Activated naive CD8-positive, alpha-beta T cell treated with anti-CD3 and anti-CD28 coated beads for 36 hours (primary cell): ENCODE measurements at places on chromosomes 3 and 15. TPM values are rescaled to one million over a fixed set of nuclear protein-coding genes. Genes with fewer than 3 reads are reported as not detected.
A peak's percentile ranks its signal among the peaks of the same experiment; 100 is the strongest.

The WNT5A gene
- total RNA-seq = not detected

The AAGAB gene
- 50.6 TPM for total RNA-seq

The GPR27 gene
- total RNA-seq = 0.91 TPM

The SUSD5 gene
- total RNA-seq = not detected

The CTXN2 gene
- total RNA-seq = not detected

The MEGF11 gene
- total RNA-seq = not detected

The CHDH gene
- 0.08 TPM for total RNA-seq

DNA sequence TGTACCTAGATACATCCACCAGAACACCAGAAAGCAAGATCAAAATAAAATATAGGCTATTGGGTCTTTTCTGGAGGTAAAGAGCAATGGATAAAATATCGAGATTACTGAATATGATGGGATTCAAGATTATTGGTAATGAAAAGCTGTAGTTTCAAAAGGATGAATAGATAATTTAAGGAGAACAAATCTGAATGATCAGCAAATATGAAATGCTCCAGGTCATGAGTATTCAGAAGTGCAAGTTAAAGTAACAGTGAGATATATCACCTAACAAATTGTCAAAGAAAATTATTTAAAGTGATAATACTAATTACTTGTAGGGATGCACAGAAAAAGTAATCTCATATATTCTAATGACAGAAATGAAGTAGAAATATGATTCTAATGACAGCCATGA is 409.6 kb upstream of the MDFIC2 start:
- no peak for DNase-seq
- H3K27me3 ChIP-seq = peaks cover 14% of the 10 kb centered on the region
- H3K27ac ChIP-seq = no peak overlapping the region
- no peaks in the 10 kb centered on the region for H3K4me1 ChIP-seq
- no peak overlapping the region for H3K4me3 ChIP-seq

GRCh38 chr3:59235634-59236012 is 185.8 kb upstream of the CFAP20DC start:
- H3K4me1 ChIP-seq = peaks cover 11% of the 10 kb centered on the region
- H3K36me3 ChIP-seq = peaks cover 6% of the 10 kb centered on the region
- no peaks in the 10 kb centered on the region for H3K27me3 ChIP-seq
- no peak overlapping the region for H3K4me3 ChIP-seq

DNA sequence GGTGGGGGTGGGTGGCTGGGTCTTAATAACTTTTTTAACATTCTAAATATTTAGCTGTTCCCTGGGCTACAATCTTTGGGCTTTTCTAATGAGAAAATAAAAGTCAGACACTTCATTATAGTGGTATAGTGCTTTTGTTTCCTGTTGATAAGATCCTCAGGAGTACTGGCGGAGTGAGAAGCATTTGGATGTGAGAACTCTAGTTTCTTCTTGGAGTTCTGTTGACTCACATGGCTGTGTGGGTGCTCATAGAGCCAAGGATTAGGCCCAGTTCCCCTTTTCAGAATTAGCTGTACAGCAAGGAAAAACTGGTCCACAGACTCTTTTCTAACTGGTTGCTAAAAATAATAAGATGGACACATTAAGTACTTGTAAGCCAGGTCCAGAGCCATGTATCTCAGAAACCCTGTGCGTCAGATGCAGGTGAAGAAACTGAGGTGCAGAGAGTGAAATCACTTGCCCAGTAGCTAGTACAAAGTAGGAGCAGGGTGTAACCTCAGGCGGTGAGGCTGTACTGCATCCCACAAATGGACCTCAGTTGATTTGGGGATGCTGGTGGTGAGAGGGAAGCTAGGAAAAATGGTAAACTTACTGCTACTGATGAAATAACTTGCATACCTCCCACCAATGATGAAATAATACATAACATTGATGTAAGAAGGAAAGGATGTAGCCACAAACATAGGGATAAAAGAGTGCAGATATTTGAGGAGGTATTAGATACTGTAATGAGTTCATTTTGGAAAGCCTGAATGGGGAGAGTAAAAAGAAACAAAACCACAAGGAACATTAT is 2.3 kb downstream of the ITPR1 start:
- peaks cover 39% of the 10 kb centered on the region for H3K4me1 ChIP-seq
- H3K27ac ChIP-seq = peak overlapping the region; percentile 91
- peaks cover 26% of the 10 kb centered on the region for H3K36me3 ChIP-seq
- H3K4me3 ChIP-seq = peak overlapping the region; percentile 95
- no peak for DNase-seq
- peaks cover 5% of the 10 kb centered on the region for H3K27me3 ChIP-seq

DNA sequence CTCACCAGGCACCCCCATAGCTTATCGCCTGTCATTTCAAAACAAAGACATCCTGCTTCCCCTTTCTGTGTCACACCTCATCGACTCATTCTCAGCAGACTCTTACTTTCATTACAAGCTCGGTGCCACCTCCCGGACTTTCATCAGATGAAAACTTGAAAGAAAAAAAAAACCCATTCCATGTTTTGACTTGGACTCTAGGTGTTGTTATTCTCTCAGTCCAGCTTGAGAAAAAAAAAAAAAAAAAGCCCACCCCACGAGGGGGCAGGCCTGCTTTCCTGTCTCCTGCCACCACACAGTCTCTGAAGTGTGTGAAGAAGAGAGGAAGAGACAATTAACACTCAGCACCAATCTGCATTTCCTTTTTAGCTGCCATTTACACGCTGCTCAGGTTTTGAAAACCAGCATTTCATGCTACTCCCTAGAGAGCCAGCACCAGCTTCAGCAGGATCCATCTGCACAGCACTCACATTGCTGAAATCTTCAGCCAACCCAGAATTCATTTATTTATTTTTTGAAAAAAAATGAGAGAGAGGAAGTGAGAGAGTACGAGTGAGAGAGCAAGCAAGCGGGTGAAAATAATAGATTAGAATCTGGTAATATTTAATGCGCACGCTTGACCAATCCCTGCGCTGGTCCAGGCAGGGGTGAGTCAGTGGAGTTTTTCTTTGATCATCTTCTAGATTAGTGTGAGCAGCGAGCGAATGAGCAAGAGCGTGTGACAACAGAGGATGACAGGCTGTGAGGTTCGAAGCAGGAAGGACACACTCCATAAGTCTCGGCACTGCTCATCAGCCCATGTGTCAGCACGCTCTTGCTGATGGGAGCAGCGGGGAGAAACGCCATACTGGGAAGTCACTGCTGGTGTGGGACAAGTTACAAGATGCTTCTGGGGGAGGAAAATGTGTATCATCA is 23.5 kb downstream of the ZNF80 start:
- no peak overlapping the region for H3K4me3 ChIP-seq
- DNase-seq = peak; percentile 79
- H3K36me3 ChIP-seq = peaks cover 3% of the 10 kb centered on the region
- H3K27ac ChIP-seq = no peak overlapping the region
- peaks cover 25% of the 10 kb centered on the region for H3K4me1 ChIP-seq

GRCh38 chr15:88738796-88739195 is 64.4 kb upstream of the ACAN start:
- DNase-seq = no peak
- H3K4me3 ChIP-seq = no peak overlapping the region
- peaks cover 39% of the 10 kb centered on the region for H3K27me3 ChIP-seq
- H3K27ac ChIP-seq = no peak overlapping the region
- H3K36me3 ChIP-seq = no peaks in the 10 kb centered on the region

DNA sequence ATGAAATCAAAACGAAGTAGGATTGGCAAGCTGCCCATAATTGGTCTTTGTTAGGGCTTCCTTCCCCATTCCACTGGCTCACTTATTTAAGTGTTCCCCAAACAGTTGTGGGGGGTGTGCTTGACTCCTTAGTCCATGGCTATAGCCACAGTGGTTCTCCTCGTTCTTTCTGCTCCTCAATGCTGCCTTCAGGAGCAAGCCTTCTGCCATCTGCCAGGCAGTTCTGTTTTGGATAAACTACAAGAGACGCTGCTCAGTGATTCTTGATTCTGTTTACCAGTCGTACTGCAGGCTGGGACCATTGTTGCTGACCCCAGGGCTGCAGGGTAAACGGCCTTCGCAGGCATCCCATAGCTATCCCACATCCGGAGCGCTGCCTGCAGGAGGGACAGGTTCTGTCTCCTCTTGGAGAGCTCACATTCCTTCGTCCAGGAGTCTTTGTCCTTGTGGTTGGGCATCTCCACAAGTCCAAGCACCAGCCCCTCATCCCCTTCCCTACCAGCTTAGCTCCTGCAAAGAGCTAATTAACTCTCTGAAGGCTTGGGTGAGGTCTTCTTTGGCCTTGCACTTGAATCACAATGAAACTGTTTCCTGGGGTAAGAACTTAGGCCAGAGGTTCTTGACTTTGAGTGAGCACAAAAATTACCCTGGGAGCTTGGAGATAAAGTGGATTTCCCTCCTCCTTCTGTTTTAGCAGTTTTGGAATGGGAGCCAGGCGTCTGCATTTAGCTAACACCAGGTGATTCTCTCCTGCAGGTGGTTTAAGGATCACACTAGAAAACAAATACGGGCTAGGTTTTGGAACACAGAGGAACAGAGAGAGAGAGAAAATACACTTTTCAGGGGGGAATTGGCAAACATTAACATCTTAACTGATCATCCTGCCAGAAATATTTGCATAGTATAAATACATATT is 114.9 kb downstream of the SV2B start:
- no peaks in the 10 kb centered on the region for H3K4me1 ChIP-seq
- no peak for DNase-seq
- no peak overlapping the region for H3K27ac ChIP-seq
- H3K4me3 ChIP-seq = no peak overlapping the region

GRCh38 chr3:25281041-25281731 is 146.9 kb upstream of the RARB start:
- no peak for DNase-seq
- no peaks in the 10 kb centered on the region for H3K4me1 ChIP-seq
- H3K4me3 ChIP-seq = no peak overlapping the region

- DNase-seq = no peak
- H3K4me3 ChIP-seq = no peak overlapping the region
- no peaks in the 10 kb centered on the region for H3K36me3 ChIP-seq
- no peaks in the 10 kb centered on the region for H3K4me1 ChIP-seq
- H3K27ac ChIP-seq = no peak overlapping the region
- H3K27me3 ChIP-seq = no peaks in the 10 kb centered on the region
Observed at GRCh38 chr15:36080759-36081158, 498.7 kb upstream of the CDIN1 start.

DNA sequence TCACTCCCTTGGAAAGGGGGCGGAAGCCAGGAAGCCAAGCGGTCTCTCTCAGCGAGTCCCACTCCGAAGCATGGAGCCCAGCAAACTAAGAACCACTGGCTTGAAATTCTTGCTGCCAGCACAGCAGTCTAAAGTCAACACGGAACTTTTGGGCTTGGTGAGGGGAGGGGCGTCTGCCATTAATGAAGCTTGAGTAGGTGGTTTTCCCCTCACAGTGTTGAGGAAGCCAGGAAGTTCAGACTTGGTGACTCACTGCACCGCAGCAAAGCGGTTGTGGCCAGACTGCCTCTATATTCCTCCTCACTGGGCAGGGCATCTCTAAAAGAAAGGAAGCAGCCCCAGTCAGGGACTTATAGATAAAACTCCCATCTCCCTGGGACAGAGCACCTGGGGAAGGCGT is 665.4 kb upstream of the CBLB start:
- H3K27me3 ChIP-seq = peaks cover 3% of the 10 kb centered on the region
- H3K4me3 ChIP-seq = no peak overlapping the region
- peaks cover 17% of the 10 kb centered on the region for H3K36me3 ChIP-seq
- peak; percentile 47 for DNase-seq
- peaks cover 17% of the 10 kb centered on the region for H3K4me1 ChIP-seq

GRCh38 chr15:71687902-71688508 is 122.3 kb upstream of the NR2E3 start:
- H3K36me3 ChIP-seq = no peaks in the 10 kb centered on the region
- no peak overlapping the region for H3K4me3 ChIP-seq
- H3K27me3 ChIP-seq = peaks cover 54% of the 10 kb centered on the region
- H3K27ac ChIP-seq = no peak overlapping the region
- DNase-seq = no peak
- peaks cover 3% of the 10 kb centered on the region for H3K4me1 ChIP-seq

GRCh38 chr3:126125341-126125740 is 41.4 kb upstream of the SLC41A3 start:
- no peak overlapping the region for H3K27ac ChIP-seq
- H3K4me1 ChIP-seq = no peaks in the 10 kb centered on the region
- no peaks in the 10 kb centered on the region for H3K36me3 ChIP-seq
- H3K4me3 ChIP-seq = no peak overlapping the region
- no peak for DNase-seq
- H3K27me3 ChIP-seq = no peaks in the 10 kb centered on the region

- DNase-seq = no peak
- no peaks in the 10 kb centered on the region for H3K36me3 ChIP-seq
- H3K27ac ChIP-seq = no peak overlapping the region
- H3K4me1 ChIP-seq = no peaks in the 10 kb centered on the region
Observed at GRCh38 chr3:98341758-98342157, 11.9 kb upstream of the OR5K4 start.

DNA sequence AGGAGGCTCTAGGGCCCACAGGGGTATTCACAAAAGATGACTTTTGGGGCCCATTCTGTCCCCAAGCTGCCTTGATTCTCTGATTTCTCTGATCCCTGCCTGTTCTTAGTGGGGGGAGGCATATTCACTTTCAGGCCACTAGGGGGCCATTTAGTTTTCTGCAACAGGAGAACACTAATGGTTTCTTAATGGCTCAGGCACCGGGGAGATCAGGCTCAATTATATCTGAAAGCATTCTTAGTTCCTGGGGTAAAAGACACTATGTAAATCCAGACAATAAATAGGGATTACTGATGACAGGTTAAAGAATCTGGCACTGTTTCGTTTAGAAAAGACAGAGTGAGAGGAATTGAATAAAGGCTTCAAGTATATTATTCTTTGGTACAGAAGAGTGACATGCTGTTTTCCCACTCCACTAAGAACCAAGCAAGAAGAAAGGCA is 2.5 kb upstream of the INAFM2 start:
- no peak overlapping the region for H3K27ac ChIP-seq
- DNase-seq = peak; percentile 38
- no peak overlapping the region for H3K4me3 ChIP-seq
- peaks cover 8% of the 10 kb centered on the region for H3K36me3 ChIP-seq
- H3K27me3 ChIP-seq = no peaks in the 10 kb centered on the region
- H3K4me1 ChIP-seq = peaks cover 20% of the 10 kb centered on the region

GRCh38 chr3:107588217-107588616 is 65.5 kb downstream of the BBX start:
- no peak overlapping the region for H3K4me3 ChIP-seq
- no peak overlapping the region for H3K27ac ChIP-seq
- H3K4me1 ChIP-seq = peaks cover 31% of the 10 kb centered on the region
- peaks cover 9% of the 10 kb centered on the region for H3K36me3 ChIP-seq
- DNase-seq = no peak

DNA sequence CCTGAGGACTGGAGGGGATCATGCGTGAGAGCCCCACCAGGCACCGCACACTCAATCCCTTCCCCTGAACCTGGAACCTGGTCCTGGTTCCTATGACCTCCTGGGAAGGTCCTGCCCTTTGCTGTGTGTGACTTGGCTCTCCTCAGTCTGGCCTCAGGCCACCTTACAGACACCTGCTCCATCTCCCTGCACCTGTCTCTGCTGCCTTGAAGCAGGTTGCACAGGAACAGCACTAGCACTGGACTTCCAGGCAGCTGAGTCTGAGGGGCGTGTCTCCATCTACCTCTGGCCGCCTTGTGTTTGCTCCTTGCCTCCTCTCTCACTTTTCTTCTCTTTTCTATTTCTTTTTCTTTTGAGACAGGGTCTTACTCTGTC is 15.4 kb downstream of the PSTPIP1 start:
- H3K27me3 ChIP-seq = no peaks in the 10 kb centered on the region
- peaks cover 77% of the 10 kb centered on the region for H3K4me1 ChIP-seq
- peak overlapping the region; percentile 60 for H3K27ac ChIP-seq
- no peak for DNase-seq
- H3K4me3 ChIP-seq = no peak overlapping the region
- peaks cover 61% of the 10 kb centered on the region for H3K36me3 ChIP-seq
